ENCODE measurements at places on chromosomes 1 and 21.
A peak's percentile ranks its signal among the peaks of the same experiment; 100 is the strongest.

- DNase-seq = no peak
- H3K4me3 ChIP-seq = no peak overlapping the region
- H3K27ac ChIP-seq = no peak overlapping the region
- H3K27me3 ChIP-seq = peaks cover 20% of the 10 kb centered on the region
Measured at GRCh38 chr1:21644348-21644747, 24.8 kb downstream of the RAP1GAP start.

GRCh38 chr1:234969011-234969441 lies 159.6 kb downstream of the TOMM20 start:
- H3K4me1 ChIP-seq = peaks cover 46% of the 10 kb centered on the region
- H3K36me3 ChIP-seq = no peaks in the 10 kb centered on the region
- peak overlapping the region; percentile 99 for H3K27ac ChIP-seq
- DNase-seq = no peak

DNA sequence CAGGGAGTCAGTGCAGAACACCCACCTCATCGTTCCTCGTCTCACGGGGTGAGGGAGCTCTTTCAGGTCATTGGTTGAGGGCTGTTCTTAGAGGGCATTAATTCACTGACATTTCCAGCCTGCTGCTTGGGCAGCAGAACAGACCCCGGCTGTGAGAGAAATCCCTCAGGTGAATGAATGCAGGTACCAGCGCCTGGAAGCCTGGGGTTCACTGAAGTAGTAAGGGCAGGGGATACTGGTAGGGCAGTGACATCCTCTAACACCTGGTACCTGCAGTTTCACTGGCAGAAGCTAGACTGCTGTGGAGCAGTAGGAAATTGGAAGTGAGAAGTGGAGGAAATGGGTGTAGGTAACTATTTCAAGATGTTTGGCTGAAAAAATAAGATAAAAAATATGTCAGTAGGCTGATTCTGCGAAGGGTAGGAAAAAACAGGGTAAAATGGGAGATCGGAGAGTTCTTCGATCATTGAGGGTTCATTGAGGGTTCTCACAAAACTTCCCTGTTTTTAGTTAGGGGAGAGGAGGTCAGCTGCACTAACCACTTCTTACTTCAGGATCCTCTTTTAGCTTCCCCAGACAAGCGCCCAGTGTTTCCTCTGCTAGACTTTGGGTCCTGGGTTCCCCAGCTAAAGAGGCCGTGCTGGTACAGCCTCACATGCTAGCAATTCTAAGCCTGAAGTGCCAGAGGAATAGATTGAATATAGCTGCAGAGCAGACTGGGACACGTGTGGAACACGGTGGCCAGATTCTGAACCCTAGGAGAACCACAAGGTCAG lies 55.2 kb downstream of the RNF220 start:
- H3K4me1 ChIP-seq = no peaks in the 10 kb centered on the region
- no peak overlapping the region for H3K4me3 ChIP-seq
- no peak overlapping the region for H3K27ac ChIP-seq
- H3K27me3 ChIP-seq = peaks cover 47% of the 10 kb centered on the region

DNA sequence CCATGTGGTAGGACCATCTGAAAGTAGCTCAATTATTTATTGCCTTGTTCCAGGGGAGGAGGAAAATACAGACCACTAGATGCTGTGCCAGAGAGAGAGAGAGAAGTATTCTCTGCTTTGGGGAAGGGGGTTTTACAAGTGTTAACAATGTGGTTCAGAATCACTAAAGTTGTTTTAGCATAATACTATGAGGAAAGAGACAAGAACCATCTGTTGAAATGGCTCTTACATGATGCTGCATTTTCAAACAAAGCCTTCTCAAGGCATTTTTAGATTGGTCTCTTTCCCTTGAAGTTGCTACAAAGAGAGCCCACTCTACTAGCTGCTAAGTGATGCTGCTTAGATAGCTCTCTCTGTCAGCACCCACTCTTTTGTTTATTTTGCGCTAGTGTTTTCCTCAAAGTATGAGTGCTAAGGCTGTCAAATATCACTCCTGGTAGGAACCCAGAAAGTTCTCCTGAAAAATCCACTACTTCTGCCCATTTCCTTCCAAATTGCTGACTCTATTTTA lies 255.1 kb downstream of the NFIA start:
- DNase-seq = no peak
- peak overlapping the region; percentile 98 for H3K27ac ChIP-seq
- H3K36me3 ChIP-seq = peaks cover 16% of the 10 kb centered on the region
- no peak overlapping the region for H3K4me3 ChIP-seq
- H3K4me1 ChIP-seq = peaks cover 45% of the 10 kb centered on the region

- H3K27me3 ChIP-seq = no peaks in the 10 kb centered on the region
- no peaks in the 10 kb centered on the region for H3K36me3 ChIP-seq
- no peak overlapping the region for H3K27ac ChIP-seq
- no peak for DNase-seq
Measured at GRCh38 chr1:67672260-67672803, 12.7 kb upstream of the GADD45A start.

DNA sequence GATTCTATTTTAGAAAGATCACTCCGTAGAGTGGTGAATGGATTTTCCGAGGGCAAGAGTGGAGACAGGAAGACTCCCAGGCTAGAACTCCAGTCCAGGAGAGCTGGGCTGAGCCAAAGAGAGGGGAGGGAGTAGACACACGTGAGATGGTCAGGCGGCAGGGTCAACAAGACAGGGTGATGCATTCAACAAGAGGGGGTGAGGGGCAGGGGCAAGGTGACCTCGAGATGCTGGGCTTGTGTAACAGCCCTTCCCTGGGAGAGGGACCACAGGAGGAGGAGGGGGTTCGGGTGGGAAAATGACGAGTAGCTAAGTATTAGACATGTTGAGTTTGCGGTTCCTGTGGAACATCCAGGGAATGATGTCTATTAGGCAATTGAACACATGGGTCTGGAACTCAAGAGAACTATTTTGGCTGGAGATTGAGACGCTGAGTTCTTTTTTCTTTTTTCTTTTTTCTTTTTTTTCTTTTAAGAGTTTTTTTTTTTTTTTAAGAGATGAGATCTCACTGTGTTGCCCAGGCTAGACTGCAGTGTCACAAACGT lies 13.3 kb downstream of the RSPO1 start:
- peaks cover 55% of the 10 kb centered on the region for H3K27me3 ChIP-seq
- no peak overlapping the region for H3K4me3 ChIP-seq
- no peak overlapping the region for H3K27ac ChIP-seq
- DNase-seq = no peak

DNA sequence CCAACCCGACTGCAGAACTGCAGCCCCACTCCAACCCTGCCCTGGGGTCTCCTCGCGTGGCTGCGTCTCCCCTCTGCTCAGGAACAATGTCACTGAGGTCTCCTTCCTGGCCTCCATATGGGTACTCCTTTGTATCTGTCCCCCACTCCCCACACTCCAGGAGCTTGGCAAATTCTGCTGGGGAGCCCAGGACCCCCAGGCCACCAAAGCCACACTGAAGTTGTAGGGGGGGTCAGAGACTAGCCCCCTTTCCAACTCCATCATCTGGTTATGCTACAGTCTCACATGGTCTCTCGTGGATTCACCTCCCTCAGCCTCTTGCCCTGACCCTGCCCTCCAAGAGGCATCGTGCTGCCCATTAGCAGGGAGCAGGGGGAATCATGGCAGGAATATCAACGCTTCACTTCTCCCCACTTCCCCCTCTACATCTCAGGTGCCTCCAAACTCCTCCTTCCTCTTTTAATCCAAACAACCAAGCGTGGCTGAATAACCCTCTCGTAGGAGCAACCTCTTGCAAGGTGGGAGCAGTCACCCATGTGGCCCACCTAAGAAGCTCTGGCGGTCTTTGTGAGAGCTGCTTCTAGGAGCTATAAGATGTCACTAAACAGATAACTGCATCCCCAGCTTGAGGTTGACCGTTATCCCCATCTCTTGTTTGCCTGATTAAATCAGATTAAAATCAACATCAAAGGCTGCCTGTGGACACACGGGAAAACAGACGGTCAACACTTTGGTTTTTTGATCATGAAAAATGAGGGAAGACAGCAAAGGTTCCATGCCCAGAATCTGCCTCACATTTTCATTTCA lies 86.4 kb downstream of the MIS18A start:
- DNase-seq = no peak
- no peaks in the 10 kb centered on the region for H3K4me1 ChIP-seq
- H3K4me3 ChIP-seq = no peak overlapping the region

GRCh38 chr1:40389871-40390560 lies 16.5 kb downstream of the SMAP2 start:
- peaks cover 2% of the 10 kb centered on the region for H3K36me3 ChIP-seq
- H3K27me3 ChIP-seq = no peaks in the 10 kb centered on the region
- H3K4me1 ChIP-seq = peaks cover 13% of the 10 kb centered on the region

DNA sequence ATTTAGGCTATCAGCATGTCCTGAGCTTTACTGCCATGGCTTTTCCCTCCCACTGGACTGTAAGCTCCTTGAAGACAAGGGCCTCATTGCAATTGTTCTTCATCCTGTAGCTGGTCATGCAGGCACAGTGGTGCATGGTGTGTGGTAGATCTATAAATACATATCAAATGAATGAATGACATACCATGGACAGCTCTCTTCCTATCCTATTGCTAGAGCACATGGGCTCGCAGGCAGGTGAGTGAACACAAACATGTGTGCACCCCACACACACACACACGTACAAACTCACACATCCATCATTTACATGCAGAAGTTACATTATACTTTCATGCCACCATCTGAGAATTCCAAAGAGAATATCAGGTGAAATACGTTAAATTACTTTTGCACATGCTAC lies 172.9 kb upstream of the RUNX1 start:
- H3K36me3 ChIP-seq = no peaks in the 10 kb centered on the region
- H3K4me3 ChIP-seq = no peak overlapping the region
- no peak overlapping the region for H3K27ac ChIP-seq
- peaks cover 12% of the 10 kb centered on the region for H3K4me1 ChIP-seq

DNA sequence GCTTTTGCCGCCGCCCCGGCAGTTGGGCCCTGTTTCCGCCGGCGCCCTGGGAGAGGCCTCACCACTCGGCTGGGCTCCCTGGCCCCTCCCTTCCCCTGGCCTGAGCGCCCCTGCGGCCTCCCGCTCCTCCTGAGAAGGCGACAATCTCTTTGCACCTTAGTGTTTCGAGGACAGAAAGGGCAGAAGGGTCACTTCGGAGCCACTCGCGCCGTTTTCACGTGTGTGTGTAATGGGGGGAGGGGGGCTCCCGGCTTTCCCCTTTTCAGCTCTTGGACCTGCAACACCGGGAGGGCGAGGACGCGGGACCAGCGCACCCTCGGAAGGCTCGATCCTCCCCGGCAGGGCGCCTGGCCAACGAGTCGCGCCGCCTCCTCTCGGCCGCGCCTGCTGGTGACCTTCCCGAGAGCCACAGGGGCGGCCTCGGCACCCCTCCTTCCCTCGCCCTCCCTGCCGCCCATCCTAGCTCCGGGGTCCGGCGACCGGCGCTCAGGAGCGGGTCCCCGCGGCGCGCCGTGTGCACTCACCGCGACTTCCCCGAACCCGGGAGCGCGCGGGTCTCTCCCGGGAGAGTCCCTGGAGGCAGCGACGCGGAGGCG lies 432 bp upstream of the SIM2 start:
- peaks cover 13% of the 10 kb centered on the region for H3K4me1 ChIP-seq
- no peak overlapping the region for H3K4me3 ChIP-seq
- no peak for DNase-seq
- no peaks in the 10 kb centered on the region for H3K36me3 ChIP-seq

- DNase-seq = no peak
- H3K27ac ChIP-seq = no peak overlapping the region
- no peak overlapping the region for H3K4me3 ChIP-seq
- no peaks in the 10 kb centered on the region for H3K27me3 ChIP-seq
- H3K36me3 ChIP-seq = peaks cover 6% of the 10 kb centered on the region
Measured at GRCh38 chr1:187630653-187631380, 802.1 kb downstream of the PLA2G4A start.

GRCh38 chr1:52032785-52033131 lies 852 bp downstream of the KTI12 start:
- H3K27ac ChIP-seq = peak overlapping the region; percentile 96
- no peak for DNase-seq
- peak overlapping the region; percentile 93 for H3K4me3 ChIP-seq
- H3K4me1 ChIP-seq = peaks cover 29% of the 10 kb centered on the region
- H3K27me3 ChIP-seq = no peaks in the 10 kb centered on the region
- H3K36me3 ChIP-seq = peaks cover 5% of the 10 kb centered on the region

GRCh38 chr1:9093091-9093490 lies 23.7 kb upstream of the SLC2A5 start:
- no peak overlapping the region for H3K27ac ChIP-seq
- DNase-seq = no peak

DNA sequence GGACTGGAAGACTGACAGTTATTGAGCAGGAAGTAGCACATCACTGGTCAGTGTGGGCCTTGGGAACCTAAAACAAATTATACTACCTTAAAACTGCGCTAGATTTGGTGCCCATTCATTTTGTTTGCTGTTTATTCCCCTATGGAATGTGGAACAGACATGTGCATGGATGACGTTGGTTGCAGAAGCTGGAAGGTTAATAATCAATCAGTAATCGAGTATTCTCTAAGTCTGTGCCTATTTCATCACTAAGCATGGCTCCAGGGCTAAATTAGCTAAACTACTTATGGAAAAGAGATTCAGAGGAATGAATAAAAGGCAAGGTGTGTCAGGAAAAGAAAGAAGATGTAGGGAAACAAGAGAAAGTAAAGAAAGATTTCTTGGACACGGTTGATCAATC lies 33.5 kb upstream of the DPT start:
- peaks cover 4% of the 10 kb centered on the region for H3K4me1 ChIP-seq
- H3K27ac ChIP-seq = no peak overlapping the region
- no peak overlapping the region for H3K4me3 ChIP-seq

GRCh38 chr1:171654942-171655745 lies 2.7 kb upstream of the MYOC start:
- no peaks in the 10 kb centered on the region for H3K36me3 ChIP-seq
- H3K4me1 ChIP-seq = peaks cover 54% of the 10 kb centered on the region
- H3K4me3 ChIP-seq = peak overlapping the region; percentile 41
- H3K27me3 ChIP-seq = no peaks in the 10 kb centered on the region

DNA sequence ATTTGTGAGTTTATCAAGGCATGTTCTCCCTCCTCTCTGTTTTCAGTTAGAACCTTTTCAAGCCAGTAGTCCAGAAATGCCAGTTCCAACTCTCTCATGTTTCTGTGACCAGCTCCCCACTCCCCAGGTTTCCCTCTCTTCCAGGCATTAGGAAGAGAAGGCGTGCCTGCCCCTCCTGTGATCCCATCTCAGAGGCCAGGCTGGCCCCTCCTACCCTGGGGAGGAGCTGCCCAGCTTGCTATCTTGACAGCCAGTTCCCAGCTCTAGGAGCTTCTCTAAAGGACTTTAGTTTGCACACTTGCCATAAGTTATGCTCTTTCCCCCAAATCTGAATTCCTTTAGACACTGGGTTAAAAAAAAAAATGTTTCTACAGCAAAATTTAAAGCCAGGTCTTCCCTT lies 8.9 kb downstream of the HYI start:
- peaks cover 12% of the 10 kb centered on the region for H3K4me1 ChIP-seq
- peak; percentile 12 for DNase-seq
- H3K27ac ChIP-seq = peak overlapping the region; percentile 21

- H3K4me3 ChIP-seq = no peak overlapping the region
- H3K36me3 ChIP-seq = no peaks in the 10 kb centered on the region
- no peak overlapping the region for H3K27ac ChIP-seq
- no peak for DNase-seq
- no peaks in the 10 kb centered on the region for H3K4me1 ChIP-seq
Measured at GRCh38 chr1:190176776-190177175, 300.9 kb downstream of the BRINP3 start.

Measured in mesothelial cell of epicardium (in vitro differentiated cells).